ENCODE measurements at places on chromosomes 12 and 14. TPM values are rescaled to one million over a fixed set of nuclear protein-coding genes. Genes with fewer than 3 reads are reported as not detected.
A peak's percentile ranks its signal among the peaks of the same experiment; 100 is the strongest.

DNA sequence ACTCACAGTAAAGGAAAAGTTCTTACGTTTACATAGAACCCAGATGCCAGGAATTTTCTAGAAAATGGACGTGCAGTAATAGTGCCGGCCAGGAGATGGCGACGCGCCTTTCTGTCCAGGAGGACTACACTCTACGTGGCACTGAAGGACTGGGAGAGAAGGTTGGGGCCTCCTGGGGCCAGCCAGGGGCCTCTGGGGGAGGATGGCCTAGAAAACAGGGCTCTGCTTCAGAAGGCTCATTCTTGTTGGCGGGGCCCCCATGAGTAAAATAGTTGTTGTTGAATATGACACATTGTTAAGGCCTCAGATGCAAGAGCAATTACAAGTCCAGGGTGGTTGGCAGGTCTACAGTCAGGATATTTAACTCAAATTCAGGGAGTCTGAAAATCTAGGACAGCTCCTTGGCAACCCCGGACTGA lies 120.1 kb upstream of the MAX start:
- peak; percentile 48 for DNase-seq

GPR137C gene
- polyA plus RNA-seq, result 0.60 TPM

DNA sequence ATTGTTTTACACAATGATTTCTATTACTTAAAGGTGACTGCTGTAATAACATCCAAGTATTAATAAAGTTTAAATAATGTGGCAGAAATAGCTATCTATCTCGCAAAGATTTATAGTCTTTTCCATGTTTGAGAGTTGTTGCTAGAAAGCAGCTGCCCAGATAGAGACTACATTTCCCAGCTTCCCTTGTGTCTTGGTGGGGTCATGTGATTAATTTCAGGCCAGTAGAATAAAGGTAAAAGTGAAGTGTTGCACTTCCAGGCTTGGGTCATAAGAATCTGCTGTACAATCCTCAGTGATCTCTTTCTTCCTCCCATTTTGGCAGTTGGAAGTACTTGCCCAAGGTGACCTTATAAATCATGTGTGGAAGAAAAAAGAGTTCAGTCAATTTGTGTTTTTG lies 449.7 kb upstream of the USP15 start:
- DNase-seq, result no peak

KCNJ8 gene
- polyA plus RNA-seq, result 0.37 TPM

GRCh38 chr12:100404769-100405407 lies 48.0 kb downstream of the SLC17A8 start:
- peak; percentile 38 for DNase-seq

MCRS1 gene
- 107 TPM for polyA plus RNA-seq

DNA sequence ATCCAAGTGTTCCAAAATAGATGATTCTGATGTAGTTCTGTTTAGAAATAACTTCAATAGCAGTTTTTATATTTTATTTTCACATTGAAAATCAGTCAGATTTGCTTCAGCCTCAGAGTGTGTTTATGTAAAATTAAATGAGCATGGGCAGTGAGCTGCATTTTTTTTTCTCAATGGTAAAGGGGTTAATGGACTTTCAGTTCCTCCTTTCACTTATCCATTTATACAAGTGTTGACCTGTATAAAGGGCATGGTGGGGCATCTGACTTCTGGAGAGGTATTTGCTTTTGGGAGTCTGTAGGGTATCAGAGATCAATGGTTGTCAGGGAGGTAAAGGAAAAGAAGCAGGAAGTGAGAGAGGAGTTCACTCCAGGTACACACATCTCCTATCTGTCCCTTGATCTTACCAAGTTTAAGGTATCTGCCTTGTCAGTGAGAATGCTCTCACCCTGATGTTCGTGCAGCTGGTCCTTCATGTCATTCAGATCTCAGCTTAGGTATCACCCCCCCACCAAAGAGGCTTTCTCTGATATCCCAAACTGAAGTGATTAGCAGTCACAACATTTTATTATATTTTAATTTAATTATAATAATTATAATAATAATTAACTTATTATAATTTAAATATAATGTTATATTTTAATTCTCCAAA lies 181.6 kb upstream of the LMNTD1 start:
- no peak for DNase-seq

XPOT gene
- 42.3 TPM for polyA plus RNA-seq

TEP1 gene
- polyA plus RNA-seq, result 12.1 TPM

GRCh38 chr14:22039938-22040780 lies 366.5 kb upstream of the OR4E1 start:
- DNase-seq, result no peak

SERPINA9 gene
- polyA plus RNA-seq, result not detected

GRCh38 chr14:88346048-88346639 lies 23.1 kb upstream of the KCNK10 start:
- DNase-seq, result no peak

PTCSC3 gene
- not detected for polyA plus RNA-seq

- DNase-seq, result no peak
Observed at GRCh38 chr14:59101476-59101875, 87.0 kb upstream of the DAAM1 start.

DNA sequence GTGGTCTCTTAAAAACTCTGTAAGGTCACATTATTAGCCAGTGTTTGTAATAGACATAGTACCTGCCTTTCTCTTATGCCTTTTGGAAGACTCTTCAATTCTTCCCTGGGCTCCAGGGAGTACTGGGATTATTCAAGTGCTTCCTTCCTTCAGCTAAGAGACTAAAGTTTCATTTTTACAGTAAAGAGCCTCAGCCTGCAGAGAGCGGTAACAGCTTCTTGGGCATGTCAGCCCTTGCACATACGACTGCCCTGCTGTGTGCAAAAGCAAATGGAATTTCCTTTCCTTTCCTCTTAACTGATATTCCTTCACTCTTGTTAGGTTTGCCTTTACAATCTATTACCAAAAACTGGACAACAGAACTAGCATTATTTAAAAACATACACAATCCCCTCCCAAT lies 32.9 kb upstream of the AMIGO2 start:
- no peak for DNase-seq

DNA sequence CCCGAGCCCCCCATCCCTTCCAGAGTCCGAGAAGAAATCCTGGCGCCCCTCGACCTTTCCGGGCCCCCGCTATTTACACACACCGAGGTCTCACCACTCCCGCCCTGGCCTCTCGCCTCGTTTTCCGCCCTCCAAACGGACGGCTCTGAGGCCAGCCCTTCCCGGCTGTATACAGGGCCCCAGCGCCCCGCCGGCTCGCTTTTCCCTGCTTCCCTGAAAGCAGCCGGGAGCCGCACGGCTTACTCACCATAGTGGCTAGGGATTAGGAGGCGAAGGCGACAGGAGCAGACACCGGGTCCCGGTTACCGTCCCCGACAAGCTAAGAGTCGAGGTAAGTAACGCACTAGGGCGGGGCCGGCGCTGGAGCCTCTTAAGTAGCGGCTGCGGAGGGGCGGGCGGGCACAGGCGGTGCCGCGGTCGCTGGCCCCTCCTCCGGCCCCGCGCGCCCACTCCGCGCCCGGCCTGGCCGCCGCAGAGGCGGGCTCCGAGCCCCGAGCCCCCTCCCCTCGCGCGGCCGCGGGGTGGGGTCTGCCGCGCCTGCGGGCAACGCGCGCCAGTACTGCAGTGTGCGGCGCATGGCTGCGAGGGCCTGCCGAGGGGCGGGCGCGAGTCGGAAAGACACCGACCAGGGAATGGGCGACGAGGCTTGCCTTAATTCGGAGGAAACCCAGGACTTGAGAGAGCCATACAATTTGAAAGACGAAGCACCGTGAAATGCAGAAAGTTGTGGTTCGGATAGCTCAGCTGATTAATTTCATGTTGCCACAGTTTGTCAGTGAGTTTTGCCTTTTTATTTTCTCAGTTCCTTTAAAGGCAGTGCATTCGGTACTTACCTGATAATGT lies at the start of gene TUBA1B:
TSS of gene TUBA1B (minus strand) at position 345 of the 843 bp plus-strand sequence. CDS start at position 250, 95 bp downstream.
- peak; percentile 98 for DNase-seq

DNA sequence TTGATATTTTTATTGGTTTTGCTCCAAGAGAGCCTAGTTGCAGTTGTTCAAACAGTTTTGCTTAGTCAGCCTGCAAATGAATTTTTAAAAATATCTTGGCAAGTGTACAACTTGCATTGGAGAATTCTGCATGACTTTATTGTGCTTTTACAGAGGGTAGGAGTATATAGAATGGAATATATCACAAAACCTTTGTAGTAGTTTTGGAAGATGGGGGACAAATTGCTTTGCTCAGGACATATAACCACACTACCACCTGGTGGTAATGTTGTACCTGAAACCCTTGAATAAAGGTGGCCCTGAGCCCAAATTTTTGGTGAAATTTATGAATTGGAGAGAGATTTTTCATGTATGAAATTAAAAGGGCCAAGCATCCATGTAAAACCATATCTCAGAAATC lies 645.2 kb downstream of the MED13L start:
- no peak for DNase-seq

GRCh38 chr12:69897744-69898143 lies 72.7 kb downstream of the MYRFL start:
- DNase-seq, result no peak

SMOC1 gene
- not detected for polyA plus RNA-seq
